Activated T-helper 1 cell treated with anti-CD3 and anti-CD28 coated beads, Interleukin-2, amount 50 U/mL, for 16 hours (primary cell): ENCODE measurements at places on chromosomes 5 and 9.

GRCh38 chr5:135155616-135156214 lies 121.7 kb upstream of the PITX1 start:
- DNase-seq = no peak

DNA sequence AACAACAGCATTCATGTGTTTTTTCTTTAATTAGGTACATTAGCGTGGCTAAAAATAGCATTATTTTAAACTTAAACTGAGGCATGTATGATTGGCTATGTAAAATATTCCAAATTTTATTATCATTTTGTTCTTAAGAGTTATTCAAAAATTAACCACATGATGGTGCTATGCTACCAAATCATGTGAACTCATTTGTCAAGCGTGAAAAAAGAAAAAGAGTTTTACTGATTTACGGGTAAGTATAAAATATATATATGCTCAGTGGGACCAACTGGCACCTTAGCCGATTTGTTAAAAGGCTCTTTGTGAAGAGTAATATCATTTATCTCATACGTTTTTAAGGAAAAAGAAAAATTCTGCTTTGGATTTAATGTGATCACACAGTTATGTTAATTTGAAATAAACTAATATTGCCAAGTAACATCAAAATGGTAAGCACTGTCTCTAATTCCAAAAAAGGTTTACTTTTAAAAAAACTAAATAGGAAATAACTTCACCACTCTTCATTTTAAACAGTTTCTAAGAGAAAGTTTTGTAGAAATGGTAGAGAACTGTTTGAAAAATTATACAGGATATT lies 1042.3 kb downstream of the CDH12 start:
- DNase-seq = no peak

GRCh38 chr5:127369796-127370195 lies 79.2 kb downstream of the MEGF10 start:
- DNase-seq = no peak

GRCh38 chr5:124724357-124725039 lies 21.9 kb downstream of the ZNF608 start:
- no peak for DNase-seq

DNA sequence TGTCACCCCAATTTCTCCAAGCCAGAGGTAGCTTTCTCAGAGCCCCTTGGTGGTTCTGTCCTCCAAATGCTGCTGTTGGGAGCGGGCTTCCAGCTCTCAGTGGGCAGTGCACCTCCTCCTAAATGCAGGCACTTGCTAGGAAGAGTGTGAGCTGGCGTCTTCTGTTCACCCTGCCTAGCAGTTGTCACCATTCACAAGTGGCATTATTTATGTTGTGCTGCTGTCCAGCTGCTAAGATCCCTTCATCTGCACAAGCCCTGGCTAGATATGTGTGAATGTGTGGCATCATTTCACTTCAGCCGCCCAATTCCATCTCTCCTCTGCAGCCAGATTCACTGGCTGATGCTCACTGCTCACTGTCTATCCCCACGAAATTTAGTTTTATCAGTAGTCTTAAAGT lies 43.7 kb downstream of the SLC36A1 start:
- no peak for DNase-seq

DNA sequence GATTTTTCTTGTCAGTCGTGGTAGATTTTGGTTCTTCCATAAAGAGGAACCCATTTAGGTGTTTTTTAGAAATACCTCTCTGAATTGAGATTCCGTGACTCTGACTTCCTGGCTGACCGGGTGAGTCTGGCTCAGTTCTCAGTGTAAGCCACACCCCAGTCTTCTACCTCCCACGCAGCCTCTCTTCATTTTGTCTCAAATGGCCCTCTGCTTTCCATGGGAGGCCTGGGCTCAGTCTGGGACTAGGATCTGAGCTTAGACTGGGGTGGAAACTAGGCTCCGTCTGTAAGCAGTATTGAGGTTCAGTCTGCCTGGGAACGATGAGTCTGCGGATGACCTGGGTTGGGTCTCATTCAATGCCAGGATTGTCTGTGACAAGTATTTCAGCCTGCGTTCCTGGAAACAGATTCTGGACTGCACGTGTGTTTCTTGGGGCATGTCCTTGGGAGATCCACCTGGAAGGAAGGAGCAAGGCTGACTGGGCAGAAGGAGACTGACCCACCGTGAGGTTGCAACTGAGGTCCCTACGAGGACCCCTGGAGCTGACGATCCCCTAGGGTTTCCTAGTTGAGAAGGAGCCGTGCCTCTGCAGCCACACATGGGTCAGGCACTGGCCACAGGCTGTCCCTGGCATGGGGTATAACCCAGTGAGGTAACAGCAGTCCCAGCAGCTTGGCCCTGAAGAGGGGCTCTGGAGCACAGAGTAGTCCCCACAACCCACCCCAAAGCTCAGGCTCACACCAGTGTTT lies 12.4 kb upstream of the CRB2 start:
- no peak for DNase-seq

- DNase-seq = no peak
Observed at GRCh38 chr5:150492621-150493020, 15.3 kb upstream of the NDST1 start.

GRCh38 chr5:151078490-151079262 lies 2.2 kb downstream of the TNIP1 start:
- DNase-seq = peak; percentile 43

DNA sequence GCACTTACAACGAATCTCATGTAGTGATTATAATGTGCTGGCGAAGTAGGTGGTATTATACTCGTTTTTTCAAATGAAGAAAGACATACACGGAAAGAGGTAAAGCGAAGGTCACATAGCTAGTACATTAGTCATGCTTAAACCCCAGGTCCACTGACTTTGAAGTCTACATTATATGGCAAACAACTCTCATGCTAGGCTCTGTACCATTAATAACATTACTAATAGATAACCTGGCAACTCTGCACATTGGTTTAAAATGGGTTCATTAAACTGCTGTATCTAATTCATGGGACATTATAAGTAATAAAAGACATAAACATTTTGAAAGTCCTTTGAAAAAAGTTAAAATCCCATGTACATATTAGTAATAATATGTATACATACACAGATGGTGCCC lies 21.2 kb downstream of the FYB1 start:
- no peak for DNase-seq

GRCh38 chr9:68793605-68794343 lies 88.7 kb downstream of the PIP5K1B start:
- DNase-seq = no peak
